ENCODE measurements at places on chromosomes 2 and 18.

DNA sequence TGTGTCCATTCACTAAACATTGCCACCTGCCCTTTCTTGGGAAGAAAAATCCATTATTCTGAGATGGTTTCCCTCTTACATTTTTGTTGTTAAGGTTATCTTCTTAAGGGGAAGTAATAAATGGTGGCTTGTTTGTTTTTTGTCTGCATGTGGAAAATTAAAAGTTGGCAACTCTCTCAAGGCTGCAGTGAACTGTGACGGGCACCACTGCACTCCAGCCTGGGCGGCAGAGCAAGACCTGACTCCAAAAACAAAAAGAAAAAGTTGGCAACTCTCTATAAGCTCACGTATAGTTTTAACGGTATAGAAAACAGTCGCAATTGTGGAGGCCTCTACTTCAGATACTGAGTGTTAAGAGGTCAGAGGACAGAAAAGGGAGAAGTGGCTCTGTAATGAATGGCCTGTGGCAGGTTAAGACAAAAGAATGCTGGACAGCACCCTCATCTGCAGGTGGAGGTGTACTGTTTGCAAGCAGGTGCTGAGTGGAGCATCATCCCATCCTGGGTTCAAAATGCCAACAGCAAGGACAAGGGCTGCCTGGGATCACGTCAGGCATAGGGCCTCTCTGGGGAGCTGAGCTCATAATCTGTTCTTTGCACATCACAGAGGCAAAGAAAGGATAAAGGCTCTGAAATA is 16.7 kb downstream of the L3MBTL4 start:
- no peak for DNase-seq

GRCh38 chr18:48833701-48834412 is 116.9 kb downstream of the SMAD7 start:
- peak; percentile 63 for DNase-seq

- peak; percentile 98 for DNase-seq
These were observed 654 bp upstream of the ASB1 start for GRCh38 chr2:238425979-238426567.

DNA sequence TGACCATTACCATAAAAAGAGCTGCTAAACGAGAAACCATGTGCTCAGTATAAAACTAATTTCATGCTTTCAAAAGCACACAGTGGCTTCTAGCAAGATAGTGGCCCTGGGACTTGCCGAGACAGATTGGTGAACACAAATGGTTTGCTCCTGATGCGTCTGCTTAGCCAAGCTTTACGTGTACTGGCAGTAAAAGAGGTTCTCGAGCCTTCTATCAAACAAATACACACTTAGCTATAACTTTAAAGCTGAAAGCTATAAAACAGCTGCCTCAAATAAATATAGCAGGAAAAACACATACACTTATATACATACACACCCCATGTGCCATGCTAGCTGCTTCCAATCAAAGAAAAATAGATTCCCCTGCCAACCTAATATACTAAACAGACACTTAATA is 117.0 kb downstream of the ZNF385B start:
- DNase-seq: no peak

DNA sequence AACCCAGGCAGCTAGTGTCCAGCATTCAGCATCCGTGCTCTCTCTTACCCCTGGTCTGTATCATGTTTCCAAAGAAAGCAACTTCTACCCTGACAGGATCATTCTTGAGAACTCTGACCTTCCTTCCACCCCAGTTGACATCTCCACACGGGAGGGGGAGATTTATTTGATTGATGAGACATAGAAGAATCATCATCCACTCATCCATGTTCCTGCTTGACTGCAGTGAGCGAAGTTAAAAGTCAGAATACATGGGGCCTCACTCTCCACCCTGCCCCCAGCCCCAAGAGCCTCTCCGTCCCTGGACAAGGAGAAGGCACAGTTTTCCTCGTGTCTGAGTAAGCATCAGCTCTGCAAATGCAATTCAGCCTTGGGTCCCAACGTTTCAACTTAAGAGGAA is 356.0 kb upstream of the TNP1 start:
- peak; percentile 39 for DNase-seq

DNA sequence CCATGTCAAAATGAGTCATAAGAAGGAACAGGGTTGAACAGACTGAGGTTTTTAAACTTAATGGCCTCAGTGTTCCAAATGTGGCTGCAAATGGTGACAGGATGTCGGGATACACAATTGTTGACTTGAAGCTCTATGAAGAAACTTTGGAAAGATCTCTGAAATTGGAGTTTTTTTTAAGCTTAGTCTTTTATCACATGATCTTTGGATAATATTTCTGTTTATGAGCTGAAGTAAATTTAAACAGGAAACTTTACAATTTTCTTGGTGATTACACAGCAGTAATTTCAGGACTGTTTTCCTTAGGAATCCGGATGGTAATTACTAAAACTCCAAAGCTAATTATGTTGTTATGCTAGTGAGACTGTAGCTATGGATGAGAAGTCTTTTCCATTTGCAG is 199.1 kb upstream of the NRXN1 start:
- DNase-seq: peak; percentile 57

DNA sequence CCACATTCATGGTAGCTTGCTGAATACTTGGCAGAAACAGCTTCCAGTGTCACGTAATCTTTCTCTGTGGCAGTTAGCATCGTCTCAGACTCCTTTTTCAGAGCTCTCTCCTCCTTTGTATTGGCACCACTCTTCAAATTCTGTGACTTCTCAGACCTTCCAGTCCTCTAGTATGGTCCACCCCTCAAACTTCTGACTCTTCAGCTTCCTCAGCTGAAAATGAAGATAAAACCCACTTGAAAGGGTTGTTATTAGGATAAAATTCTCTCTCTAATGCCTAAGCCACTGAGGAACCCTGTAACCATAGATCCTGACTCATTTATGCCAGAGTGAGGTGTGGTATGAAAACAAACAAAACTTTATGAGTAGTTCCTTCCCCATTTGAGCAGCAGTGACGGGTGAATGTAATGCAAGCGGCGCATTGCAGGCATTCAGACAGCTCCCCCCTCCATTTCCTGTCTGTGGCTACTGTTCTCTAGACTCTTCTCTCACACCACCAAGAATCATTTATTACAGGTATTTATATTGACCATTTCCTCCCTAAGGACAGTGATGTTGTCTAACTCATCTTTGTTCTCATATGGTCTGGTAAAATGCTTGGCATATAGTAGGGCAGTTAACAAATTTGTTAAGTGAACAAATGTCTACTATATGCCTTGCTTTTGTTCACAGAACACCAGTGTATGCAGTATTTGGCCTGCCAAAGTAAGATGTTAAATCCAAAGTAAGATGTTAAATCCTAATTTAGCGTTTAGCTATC is 35.3 kb downstream of the GALNT1 start:
- DNase-seq: peak; percentile 78

GRCh38 chr2:168179592-168179991 is 67.8 kb downstream of the STK39 start:
- DNase-seq: no peak

DNA sequence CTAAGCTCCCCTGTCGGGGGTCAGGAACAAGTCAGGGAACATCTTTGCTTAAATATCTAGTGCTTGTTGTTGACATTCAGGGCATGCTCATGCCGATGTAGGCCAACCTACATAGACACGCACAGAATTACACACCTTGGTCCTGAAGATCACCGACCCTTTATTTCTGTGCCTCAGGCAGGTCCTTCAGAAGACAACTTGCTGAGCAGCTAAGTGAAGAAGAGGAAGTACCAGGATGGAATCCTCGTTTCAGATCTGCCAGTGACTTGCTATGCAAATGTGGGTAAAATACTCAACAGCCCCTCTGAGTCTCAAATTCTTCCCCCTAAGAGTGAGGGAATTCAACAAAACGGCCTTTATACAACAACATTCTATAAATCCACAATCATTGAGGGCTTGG is 494.7 kb downstream of the BCL11A start:
- DNase-seq: no peak

- no peak for DNase-seq
These were observed 234.6 kb upstream of the SIX3 start for GRCh38 chr2:44706681-44707553.

DNA sequence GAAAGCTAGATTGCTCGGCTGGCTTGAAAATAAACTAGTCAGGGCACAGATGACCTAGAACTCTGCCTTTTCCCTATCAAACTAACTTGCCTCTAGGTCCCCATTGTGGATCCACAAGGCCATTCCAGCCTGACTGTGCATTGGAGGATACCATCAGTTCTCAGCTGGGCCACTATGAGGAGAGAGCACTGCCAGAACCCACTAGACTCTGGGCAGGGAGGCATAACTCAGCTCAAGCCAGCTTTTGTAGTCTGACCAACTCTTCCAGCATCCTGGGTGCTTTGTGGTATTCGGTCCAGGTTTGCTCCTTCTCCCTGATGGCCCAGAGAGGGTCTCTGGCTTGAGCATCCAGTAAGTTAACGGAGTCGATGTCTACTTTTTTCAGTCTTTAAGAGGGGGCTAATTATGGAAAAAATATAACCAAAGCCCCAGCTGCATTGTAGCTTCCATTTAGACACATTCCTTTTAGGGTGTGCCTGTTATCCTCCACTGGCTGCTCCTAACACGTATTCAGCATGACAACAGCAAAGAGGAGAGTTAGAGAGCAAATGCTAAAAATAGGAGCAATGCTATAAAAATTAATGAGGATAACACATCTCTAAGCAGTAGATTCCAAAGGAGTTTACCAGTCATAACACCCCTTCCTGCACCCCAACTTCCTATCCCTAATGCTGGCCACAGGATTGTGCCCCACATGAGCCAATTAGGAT is 15.2 kb downstream of the GKN2 start:
- no peak for DNase-seq

GRCh38 chr2:10623776-10624175 is 66.0 kb downstream of the NOL10 start:
- no peak for DNase-seq

DNA sequence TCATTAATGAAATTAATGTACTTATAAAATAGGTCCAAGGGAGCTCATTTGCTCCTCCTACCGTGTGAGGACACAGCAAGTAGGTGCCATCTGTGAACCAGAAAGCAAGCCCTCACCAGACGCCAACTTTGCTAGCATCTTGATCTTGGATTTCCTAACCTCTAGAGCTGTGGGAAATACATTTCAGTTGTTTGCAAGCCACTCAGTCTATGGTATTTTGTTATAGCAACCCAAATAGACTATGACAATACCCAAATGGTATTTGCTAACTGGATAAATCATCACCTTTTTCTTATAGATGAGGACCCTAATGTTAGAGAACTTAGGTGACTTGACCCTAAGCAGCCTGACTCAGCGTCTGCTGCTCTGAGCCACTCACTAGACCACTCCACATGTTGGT is 379.6 kb downstream of the HRH4 start:
- no peak for DNase-seq

- DNase-seq: no peak
These were observed 11.2 kb downstream of the ASPRV1 start for GRCh38 chr2:69950241-69950640.

- DNase-seq: no peak
These were observed 77.9 kb upstream of the RAB27B start for GRCh38 chr18:54750350-54750749.

DNA sequence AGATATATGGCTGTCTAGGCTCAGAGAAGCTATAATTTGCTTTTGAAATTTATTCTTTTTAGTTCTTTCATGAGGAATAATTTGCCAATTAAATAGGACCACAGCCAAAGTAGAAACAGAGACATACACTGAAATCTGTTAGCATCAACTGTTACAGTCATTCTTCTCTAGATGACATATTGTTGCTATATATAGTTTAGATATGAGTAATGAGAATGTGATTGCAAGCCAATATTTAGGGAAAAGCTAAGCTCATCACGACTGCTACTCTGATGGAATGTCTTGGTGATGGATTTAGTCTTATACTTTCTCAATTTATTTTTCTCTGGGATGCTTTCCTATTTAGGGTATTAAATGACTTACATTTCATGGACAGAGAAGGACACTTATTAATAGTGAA is 259.1 kb downstream of the LNPK start:
- DNase-seq: no peak

DNA sequence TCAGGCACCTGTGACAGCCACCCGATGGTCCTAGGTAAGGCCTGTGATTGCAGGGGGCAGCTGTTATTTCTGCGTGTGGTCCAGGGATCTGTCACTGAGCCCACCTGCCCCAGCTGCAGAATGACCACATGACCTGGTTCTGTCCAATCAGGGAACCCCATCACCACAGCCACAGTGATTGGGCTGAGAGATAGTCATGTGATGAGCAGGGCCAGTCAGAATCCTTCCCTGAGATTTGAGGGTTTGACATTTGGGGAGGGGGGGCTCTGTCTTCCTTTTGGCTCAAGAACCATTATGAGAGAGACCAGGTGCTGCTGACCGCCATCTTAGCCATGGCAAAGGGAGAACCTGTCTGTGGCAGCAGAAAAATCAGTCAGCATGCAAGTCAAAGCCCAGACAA is 147.2 kb downstream of the SMAD7 start:
- DNase-seq: no peak

All from osteoblast (primary cell).